ENCODE measurements at places on chromosomes 12 and 14.

- DNase-seq, result no peak
These were observed 44.3 kb downstream of the CCDC92 start for GRCh38 chr12:123928274-123928865.

DNA sequence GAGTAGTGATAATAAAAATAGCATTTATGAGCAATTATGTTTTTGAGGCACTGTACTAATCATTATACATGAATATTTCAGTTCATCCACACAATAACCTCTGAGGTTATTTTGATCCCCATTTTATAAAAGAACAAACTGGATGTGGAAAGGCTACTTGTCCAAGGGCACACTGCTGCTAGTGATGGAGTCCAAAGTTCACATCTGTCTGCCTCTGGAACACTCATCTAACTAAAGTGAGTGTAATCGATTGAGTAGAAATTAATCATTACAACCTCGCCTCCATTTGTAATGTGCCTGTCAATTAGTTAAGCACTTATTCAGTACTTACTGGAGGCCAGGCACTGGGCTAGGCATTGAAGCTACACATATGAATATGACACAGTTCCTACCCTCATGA is 55.4 kb downstream of the TMEM260 start:
- no peak for DNase-seq

- no peak for DNase-seq
These were observed 23.8 kb upstream of the CATSPERB start for GRCh38 chr14:91755570-91756295.

DNA sequence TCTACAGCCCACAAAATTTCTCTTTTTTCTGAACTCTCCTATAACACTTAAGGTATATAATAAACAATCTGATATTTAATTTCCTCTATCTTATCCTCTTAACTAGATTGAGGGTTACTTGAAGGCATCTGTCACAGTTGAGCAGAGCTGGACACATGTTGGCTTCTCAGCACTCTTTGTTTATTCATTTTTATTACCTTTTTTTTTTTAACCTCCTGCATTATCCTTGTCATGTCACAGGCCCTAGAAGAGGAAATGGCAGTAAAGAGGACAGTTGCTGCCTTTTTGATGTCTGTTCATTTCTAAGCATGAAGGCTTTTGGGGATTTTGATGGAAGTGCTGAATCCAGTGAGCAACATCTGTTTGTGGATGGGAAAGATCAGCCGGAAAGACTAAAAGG is 32.5 kb upstream of the EVL start:
- DNase-seq, result no peak

DNA sequence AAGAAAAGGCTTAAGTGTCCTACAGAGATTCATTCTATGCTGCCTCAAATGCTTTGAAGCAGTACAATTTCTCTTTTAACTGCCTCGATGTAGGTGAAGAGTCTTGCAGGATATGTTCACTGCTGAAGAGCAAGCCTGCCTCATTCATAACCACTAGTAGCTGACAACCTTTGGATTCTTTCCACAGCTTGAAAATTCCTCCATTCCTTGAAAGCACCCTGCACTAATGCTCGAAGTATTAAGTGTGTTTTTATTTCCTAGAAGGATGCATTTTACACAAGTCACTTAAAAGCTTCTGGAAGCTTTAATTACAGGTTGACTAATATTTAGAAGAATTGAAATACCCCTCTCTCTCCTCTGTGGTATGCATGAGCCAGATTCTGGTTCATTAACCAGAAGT is 429.4 kb downstream of the DIO2 start:
- no peak for DNase-seq

DNA sequence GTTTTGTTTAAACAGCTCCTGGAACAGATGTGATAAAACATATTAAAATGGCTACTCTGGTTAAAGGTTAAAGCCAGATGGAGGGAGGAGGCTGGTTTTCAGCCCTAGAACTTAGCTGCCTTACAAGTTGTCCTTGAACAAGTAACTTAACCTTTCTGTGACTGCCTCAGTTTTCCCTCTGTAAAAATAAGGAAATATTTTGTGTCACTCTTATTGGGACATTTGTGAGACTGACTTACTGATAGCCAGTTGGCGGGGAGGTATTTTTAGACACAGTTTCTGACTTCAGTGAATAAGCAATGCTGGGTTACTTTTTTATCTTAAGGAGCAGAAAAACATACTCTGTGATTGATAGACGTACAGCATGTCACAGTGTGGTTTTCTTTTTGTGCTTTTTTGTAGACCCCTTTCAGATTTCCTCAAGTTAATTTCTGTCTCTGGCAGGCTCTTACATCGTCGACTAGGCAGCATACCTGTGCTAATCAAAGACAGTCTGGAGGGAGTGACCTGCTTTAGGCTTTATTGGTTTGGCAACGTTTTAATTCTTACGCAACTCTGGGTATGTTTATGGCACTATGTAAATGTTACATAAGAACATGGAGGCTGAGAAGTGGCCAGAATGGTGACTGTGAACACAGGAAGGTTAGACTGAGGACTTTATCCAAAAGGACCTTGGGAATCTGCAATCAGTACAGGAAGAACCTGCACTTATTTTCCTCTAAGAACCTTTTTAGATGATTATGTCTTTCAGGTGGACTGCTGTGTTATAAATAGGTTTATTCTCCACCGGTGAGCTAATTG is 3.3 kb downstream of the ACVR1B start:
- DNase-seq, result no peak

DNA sequence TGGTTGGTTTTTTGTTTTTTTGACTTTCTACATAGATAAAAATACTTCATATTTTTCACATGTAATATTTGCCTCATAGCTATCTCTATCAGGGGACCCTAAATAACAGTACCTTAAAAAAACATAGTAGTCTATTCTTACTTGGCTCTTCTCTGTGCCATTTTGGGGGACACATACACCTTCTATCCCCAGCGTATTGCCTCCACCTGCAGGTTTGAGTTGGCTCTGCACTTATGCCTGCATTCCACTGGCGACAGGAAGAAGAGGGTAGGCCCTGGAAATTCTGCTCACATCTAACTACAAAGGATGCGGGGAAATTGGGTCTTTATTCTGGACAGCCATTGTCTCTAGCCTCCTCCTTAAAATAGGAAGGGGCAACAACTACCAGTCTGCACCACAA is 13.8 kb upstream of the IFI27L2 start:
- no peak for DNase-seq

DNA sequence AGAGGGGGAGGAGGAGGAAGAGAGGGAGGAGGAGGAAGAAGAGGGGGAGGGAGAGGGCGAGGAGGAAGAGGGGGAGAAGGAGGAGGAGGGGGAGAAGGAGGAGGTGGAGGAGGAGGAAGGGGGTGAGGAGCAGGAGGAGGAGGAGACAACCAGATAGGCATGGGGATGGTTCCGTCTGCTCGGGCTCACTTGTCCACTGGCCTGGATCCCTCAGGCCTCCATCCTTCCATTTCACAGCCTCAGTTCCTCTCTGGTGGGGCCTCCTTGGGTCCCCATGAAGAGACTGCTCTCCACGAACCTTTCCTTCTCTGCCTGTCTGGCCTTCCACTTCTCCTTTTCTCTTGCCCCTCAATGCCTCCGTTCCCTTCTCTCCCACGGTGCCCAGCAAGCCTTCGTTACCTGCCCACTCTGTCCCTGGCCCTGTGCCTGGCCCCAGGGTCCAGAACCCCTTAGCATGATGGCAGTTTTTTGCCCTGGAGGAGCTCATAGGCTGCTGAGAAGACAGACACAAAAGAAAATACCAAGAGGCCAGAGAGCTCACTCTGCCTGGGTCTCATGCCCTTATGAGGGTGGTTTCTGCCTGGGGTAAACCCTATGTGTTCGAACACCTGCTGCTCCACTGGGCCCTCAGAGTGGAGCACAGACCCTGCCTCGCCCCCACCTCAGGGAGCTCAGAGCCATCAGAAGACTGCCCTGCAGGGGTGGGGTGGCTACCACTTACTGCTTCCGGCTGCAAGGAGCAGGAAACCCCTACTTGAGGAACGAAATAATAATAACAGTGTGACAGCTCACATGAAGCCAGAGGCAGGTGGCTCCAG is 11.7 kb upstream of the CACNA2D4 start:
- no peak for DNase-seq

GRCh38 chr14:58832095-58832521 is 194.3 kb downstream of the DACT1 start:
- no peak for DNase-seq

GRCh38 chr14:103854822-103855733 is 7.7 kb upstream of the PPP1R13B start:
- DNase-seq, result no peak

DNA sequence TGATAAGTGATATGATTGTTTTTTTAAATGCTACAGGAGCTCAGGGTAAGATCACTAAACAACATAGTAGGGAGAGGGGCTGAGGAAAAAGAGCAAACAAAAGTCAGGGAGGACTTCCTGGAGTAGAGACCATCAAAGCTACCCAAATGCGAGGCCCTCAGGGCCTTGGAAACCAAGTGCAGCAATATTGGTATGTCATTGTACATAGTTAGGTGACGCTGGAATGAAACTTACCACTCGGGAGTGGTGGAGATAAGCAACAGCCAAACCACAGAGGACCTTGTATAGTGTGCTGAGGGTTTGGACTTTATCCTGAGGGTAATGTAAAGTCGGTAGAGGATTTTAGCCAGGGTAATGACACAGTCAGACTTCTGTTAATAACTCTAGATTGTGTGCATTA is 13.8 kb downstream of the KITLG start:
- DNase-seq, result no peak

- DNase-seq, result no peak
These were observed 4.2 kb downstream of the MLXIP start for GRCh38 chr12:122082621-122083356.

GRCh38 chr12:28568704-28569103 is 378.4 kb downstream of the CCDC91 start:
- peak; percentile 81 for DNase-seq

DNA sequence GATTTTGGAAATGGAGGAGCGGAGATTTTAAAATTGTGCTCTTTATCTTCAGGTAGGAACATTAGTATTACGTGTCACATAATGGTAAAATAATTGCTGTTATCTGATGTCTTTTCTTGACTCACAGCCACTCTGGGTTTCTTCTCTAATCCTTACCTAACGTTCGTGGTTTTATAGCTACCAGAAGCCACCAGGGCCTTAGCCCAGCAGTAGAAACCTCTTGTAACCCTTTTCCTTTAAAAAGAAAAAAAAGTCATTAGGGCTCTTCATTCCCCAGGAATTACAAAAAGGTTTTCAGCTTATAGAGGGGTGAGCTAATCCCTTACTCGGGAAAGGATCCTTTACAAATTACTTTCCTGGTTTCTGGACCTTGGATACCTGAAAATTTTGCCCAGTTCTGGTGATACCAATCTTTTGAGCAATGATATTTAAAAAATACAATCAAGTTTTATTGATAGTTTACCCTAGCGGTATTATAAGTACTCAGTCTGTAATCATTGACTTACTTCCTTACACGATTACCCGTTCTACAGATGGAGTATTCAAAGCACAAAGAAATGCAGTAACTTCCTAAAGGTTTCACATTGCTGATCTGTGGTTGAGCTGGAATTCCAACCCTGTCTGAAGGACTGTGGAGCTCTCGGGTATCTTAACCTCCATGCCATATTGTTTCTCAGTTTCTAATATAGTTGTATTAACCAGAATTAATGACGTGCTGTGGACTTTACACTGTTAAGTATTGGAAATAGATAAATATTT is 1.6 kb downstream of the GABARAPL1 start:
- no peak for DNase-seq

DNA sequence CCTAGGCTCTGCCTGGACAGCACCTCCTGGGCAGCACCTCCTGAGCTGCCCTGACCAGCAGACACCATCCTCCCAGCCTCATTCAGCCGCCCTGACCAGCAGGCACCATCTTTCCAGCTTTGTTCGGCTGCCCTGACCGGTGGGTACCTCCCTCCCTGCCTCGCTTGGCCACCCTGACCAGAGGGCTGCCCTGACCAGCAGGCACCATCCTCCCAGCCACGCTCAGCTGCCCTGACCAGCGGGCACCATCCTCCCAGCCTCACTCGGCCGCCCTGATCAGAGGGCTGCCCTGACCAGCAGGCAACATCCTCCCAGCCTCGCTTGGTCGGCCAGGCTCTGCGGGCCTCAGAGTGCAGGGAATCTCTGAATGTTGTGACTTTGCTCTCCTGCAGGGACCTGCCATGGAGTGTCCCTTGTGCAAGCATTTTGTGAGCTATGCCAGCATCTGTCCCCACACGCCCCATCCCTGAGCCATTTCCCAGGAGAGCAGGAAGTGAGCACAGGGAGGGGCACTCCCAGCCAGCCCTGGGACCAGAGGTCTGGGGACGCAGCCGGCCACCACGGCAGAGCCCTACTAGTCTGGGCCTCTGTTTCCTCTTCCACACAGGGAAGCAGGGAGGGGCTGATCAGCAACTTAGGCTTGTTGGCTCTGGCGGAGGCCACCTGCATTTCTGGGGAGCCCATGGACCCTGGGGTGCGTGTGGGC is 265.5 kb downstream of the SEC23A start:
- no peak for DNase-seq

DNA sequence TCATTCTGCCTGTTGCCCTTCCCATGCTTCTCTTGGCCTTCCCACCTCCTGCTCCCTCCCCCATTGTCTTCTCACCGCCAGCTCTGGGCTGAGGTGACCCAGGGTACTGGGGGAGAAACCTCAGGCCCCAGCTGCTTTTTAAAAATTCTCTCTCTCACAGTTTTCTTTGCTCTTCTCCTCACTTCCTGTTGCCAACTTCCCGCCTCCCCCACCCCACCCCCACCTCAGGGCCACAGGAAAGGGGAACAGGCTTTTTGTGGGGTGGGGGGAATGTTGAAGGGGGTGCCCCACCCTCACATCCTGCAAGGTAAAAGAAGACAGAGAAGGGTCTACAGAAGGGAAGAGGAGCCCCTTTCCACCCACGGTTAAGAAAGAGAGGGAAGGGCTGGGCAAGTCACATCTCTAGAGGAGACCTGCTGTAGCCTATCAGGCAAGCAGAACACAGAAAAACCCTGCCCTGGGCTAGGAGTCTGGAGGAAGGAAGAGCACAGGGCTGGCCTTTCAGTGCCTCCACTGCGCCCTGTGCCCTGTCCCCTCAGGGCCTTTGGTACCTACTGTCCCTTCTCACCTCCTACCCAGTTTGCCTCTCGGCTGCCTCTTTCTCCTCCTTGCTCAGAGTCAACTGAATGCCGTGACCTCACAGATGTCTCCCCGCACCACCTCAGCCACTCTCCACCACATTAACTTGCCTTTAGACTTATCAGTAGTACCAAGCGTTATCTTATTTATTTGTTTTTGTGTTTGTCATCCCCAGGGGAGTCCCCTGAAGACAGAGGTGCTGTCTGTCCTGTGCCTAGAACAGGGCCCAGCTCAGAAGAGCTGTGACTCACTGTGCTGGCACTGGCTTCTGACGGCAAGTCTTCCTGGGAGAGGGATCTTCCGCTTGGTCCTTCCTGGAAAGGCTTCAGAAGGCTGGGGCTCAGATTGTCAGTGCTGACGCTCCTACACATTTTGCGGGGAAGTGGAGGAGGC is 1.7 kb downstream of the ARHGAP9 start:
- DNase-seq, result no peak

GRCh38 chr14:32607399-32607798 is 278.3 kb downstream of the AKAP6 start:
- no peak for DNase-seq

DNA sequence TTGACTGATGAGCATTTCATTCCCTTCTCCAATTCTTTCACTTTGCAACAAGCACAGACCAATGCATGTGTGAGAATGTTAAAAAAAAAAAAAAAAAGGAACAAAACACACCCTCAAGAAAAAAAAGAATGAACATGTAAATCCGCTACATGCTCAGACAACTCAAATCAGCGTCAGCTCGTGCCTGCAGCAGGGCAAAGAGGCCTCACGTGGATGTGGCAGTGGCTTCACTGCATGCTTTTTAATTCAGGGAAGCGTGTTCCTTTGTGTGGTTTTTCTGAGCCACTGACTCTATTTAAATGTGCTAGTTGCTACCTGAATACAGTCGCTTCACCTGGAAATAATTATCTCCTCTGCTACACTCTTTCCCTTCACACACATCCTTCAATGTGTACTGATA is 55.1 kb downstream of the PPP1R36 start:
- DNase-seq, result no peak

All from HFF-Myc (cell line).